ENCODE measurements at places on chromosomes 5 and 9. TPM values are rescaled to one million over a fixed set of nuclear protein-coding genes. Genes with fewer than 3 reads are reported as not detected.

The PDE8B gene
- 0.46 TPM for total RNA-seq

The PCSK5 gene
- 9.9 TPM for total RNA-seq

The SVEP1 gene
- 71.7 TPM for total RNA-seq

The FOXD4L3 gene
- total RNA-seq: 0.10 TPM

The SLC25A2 gene
- total RNA-seq: 0.26 TPM

The CTSL gene
- 478 TPM for total RNA-seq

The PSIP1 gene
- total RNA-seq: 24.8 TPM

The GFI1B gene
- total RNA-seq: not detected

The ENTPD2 gene
- total RNA-seq: not detected

The ZNF169 gene
- total RNA-seq: 2.9 TPM

Measured in smooth muscle cell of the pulmonary artery (primary cell).